ENCODE measurements at places on chromosomes 16 and 17.
A peak's percentile ranks its signal among the peaks of the same experiment; 100 is the strongest.

DNA sequence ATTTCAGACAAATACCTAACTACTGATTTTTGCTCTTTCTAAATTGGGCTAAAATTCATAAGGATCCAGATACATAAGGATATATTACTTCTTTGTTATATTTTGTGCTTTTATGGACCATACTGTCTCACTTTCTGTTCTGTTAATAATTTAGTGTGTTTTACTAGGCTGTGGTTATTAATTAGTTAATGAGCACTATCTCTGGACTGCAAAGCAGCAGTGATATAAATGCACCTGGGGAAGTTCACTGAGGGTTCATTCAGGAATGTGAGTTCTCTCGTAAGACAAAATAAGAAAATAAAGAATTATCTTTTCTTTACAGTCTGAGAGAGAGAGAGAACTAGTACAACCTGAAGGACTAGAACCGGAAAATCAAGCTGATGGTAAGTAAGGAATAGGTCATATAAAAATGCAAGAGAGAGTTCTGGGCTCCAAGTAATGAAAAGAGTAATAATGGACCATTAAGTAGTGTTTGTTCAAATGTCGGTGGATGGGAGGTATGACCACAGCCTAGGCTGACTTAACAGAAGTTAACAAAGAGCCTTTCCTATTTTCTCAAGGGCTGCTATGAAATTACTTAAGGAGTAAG is 55.6 kb downstream of the IKZF3 start:
- no peak for DNase-seq

GRCh38 chr16:825341-826061 is 25.0 kb upstream of the GNG13 start:
- DNase-seq, result no peak

DNA sequence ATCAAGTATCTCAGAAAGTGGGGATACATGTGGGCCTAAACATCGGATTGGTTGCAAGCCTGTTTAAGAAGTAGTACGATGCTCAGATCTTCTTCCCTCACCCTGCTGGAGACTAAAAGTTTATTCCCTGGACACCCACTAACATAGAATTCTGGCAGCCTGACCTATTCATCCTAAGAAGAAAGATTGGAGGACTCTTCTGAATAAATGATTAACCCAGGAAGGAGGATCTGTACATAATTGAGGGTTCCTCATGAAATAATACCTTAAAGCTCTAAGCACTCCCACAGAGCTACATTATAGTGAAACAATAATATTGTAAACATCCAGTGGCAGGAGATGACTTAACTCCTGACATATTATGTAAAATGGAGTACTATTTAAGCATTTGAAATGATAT is 111.7 kb downstream of the NLK start:
- DNase-seq, result no peak

- DNase-seq, result peak; percentile 92
These were observed 1.2 kb upstream of the MT2A start for GRCh38 chr16:56607109-56607618.

DNA sequence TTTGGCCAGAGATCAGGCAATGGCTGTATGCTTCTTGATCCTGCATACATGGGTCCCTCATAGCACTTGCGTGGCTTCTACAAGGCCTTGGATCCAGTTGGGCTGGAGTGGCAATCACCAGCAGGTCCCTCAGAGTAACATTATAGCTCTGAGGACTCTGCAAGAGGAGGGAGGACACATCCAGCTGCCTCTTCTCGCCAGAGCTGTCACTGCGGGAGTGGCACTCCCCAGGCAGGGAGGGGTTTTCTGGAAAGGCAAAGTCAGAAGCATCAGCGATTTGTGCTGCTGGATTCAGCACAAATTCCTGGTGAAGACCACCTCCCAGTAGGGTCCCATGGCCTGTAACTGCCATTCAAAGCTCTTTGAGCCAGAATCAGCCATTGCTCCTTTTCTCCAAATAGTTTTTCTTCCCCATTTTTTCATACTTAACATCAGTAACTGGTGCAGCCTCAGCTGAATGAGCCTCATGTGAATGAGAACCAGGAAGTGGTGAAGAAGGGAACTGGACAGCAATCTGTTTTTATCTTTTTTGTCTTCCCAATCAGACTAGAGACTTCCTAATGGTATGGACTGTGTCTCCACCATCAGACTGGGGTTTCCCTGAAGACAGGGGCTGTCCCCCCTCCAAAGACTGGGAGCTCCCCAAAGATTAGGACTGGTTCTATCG is 40.6 kb upstream of the HOXB13 start:
- DNase-seq, result no peak

- DNase-seq, result no peak
These were observed 39.4 kb downstream of the TUBD1 start for GRCh38 chr17:59853168-59853918.

DNA sequence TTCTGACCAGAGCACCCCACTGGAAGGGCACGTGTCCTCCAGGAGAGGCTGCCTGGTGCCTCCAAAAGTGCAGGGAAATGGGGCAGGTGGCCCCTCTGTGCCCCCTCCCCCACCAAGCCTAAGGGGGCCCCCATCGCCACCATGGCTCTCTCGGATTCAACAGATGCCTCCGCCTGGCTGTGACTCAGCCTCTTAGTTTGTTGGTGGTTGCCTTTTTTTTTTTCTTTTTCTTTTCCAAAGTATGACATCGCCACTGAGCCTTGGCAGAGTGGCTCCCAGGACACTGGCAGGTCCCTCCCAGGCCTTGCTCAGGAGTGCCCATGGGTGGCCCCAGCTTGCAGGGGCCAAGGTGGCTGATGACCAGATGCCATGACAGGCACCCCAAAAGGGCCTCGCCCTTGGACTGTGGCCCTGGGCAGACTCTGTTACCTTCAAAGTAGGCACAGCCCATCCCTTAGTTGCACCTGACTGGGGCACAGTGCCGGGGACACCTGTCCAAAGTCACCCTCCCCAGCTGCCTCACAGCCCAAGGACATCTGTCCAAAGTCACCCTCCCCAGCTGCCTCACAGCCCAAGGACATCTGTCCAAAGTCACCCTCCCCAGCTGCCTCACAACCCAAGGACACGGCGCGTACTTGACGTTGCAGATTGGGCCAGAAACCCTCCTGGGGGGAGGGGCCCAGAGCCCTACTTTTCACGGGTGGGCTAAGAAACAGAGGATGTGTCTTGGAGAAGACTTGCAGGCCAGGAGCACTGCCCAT is 29.6 kb downstream of the NPTX1 start:
- DNase-seq, result no peak

GRCh38 chr17:43226393-43226792 is 2.0 kb downstream of the CCDC200 start:
- DNase-seq, result no peak

DNA sequence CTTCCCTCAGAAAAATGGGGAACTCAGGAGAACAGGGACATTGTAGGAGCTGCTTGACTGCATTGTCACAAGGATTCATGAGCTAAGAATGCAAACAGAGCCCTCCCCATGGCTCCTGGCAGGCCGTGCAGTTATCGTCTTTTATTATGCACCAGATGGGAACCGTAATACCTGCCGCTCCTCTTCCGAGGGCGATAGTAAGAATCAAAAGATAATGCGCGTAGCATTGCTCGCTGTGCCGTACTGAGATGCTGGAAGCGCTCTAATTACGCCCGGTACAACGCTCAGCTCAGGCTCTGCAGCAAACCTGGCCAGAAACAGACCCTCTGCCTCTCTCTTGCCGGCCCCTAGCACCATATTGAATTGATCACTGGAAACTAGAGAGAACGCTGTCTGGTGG is 87.1 kb upstream of the PLCG2 start:
- DNase-seq, result no peak

- no peak for DNase-seq
These were observed 7.3 kb upstream of the ALOX15 start for GRCh38 chr17:4648741-4649140.

- no peak for DNase-seq
These were observed 6.6 kb downstream of the CDH1 start for GRCh38 chr16:68743664-68744063.

DNA sequence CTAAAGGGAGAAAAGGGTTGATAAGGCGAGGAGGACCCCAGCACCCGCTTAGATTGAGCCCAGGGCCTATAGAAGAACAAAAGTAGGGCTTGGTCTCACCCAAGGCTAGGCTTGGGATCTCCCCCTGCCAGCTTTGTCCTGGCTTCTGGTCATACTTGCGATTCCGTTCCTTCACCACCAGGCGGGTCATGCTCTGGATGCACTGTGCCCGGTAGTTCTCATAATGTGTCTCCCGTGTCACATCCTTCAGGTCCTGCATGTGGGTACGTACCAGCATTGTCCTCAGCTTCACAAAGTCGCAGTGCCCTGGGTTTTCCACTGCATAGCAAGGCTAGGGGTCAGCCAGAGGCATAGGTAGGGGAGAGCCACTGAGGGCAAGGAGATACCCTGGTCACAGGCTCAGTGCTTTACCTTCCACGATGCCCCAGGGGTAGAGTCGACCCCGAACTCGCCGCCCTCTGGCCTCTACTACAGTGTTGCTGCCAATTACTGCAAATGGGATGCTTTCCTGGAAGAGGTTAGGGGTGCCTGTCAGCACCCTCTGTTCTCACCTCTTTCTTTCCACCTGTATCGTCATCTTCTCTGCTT is 6.5 kb upstream of the MTMR4 start:
- DNase-seq, result no peak

DNA sequence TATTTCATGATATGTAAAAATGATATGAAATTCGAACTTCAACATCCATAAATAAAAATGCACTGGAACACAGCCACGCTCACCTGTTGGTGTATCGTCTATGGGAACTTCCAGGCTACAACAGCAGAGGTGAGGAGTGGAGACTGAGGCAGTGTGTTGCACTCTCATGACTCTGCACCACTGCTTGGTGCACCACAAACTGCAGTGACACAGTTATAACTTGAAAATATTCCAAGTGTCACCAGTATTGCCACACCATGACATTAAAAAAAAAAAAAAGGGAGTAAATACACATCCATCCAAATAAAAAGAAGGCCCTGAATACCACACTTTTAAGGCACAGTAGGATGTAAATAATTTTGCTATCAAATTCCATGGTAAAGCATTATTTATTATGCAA is 34.4 kb downstream of the GNA13 start:
- DNase-seq, result no peak

DNA sequence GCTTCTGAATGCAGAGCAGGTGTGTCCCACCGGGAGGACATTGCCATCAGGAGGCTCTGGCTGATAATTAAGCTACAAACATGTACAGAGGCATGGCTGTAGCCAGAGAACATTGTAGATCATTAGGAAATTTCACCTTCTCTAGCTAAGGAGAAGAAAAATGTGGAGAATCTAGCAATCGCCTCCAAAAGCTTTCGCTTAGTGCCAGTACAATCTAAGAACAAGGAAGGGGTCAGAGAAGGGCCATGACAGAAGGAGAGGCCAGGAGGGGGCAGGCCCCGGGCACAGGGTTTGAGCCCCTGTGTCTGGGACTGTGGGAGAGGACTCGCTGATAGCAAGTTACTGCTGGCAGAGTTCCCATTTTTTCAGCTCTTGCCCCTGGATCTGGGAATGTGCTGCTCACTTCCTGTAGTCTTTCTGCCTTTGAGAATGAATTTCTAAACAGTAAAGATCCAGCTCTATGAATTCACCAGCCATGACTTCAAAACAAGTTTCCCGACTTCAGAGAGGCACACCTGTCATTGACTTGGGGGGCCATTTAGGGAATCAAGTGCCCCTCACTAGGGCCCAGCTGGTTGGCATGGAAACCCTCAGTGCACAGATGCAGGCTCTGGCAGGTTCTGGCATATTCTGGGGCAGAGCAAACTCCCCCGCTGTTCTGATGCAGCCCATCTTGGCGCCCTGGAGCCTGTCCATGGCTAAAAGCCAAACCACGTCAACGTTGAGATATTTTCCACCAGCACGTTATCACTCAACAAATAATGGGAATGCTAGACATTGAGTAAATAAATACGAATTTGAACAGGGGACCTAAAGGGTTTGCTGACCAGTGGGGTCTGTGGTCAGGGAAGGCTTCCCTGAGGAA is 59.5 kb upstream of the CACNG4 start:
- DNase-seq, result no peak

GRCh38 chr17:66859353-66859752 is 24.4 kb downstream of the CACNG5 start:
- no peak for DNase-seq

DNA sequence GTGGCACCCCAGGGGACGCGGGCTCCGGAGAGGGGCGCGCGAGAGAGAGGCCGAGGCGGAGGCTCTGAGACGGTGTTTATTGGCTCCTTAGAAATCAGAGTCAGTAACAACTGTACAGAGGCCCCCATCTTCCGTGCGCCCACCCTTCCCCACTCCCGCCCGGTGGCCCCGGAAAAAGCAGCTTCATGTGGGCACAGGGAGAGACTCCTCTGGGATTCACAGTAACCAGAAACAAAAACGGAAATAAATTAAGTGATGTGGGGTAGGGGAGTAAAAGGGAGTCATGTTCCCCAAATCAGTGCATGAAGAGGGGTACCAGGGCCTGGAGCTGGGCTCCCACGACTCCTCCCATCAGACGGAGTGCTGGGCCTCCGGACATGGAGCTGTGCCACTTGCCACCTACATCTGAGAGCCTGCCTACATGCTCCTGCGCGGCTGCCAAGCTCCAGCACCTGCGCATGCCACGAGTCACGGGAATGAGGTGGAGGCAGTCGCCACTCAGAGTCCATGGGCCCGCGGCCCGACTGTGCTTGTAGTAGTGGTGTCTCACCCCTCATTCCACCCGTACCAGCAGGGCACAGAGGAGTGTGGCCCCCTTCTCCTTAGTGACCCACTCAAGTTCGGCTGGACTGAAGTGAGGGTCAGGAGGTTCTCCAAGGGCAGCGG is 543 bp upstream of the GPS2 start:
- no peak for DNase-seq

GRCh38 chr16:84196727-84197394 is 5.9 kb downstream of the ADAD2 start:
- no peak for DNase-seq

- no peak for DNase-seq
These were observed 1.5 kb upstream of the TBCD start for GRCh38 chr17:82750241-82750908.

DNA sequence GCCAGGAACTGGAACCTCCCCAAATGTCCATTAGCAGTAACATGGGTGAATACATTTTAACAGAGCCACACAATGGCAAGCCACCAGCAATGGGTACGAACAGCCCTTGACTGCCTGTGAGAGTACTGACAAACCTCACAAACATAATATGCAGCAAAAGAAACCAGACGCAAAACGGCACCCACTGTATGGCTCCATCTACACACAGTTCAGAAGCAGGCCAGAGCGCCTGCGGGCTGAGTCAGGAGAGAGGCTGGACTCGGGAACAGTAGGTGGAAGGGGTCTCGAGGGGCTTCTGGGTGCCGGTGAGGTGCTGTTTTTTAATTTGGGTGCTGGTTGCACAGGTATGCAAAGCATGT is 77.4 kb upstream of the TOB1 start:
- no peak for DNase-seq

DNA sequence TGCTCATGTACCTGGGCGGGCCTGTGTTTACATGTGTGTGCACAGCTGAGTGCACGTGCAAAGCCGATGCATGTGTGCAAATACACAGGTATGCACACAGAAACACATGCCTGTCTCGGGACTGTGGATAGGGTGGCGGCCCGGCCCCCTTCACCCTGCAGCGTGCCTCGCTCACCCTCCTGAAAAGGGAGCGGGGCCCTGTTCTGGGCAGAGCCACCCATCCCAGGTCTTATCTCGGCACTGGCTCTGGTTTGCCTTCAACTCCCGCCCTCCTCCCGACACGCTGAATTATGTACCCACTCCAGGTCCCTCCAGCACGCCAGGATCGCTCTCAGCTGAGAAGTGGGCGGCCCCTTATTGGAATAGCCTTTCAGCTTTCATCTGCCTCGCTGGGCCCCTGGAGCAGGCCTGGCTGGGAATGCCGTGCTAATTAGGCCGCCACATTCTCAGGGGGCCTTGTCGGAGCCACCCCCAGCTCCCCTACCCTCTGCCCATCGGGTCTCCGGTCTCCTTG is 77.8 kb downstream of the RTN4RL1 start:
- DNase-seq, result no peak

GRCh38 chr17:27352448-27353032 is 58.6 kb downstream of the WSB1 start:
- DNase-seq, result no peak
